Head of caudate nucleus (tissue), 42 donors: ENCODE measurements at places on chromosomes 4 and X.

DNA sequence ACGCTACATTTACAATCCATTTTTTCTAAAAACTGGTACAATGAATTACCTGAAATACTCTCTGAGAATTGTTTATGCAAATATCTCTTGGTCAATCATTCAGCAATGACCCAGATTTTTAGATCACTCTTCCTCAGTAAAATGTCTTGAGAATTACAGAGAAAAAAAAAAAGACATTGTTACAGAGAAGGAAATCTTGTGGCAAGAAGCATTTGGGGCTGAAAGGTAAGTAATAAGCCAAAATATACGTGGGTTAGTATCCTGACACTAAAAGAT is 19.6 kb upstream of the TET2 start:
- DNase-seq: no peak

DNA sequence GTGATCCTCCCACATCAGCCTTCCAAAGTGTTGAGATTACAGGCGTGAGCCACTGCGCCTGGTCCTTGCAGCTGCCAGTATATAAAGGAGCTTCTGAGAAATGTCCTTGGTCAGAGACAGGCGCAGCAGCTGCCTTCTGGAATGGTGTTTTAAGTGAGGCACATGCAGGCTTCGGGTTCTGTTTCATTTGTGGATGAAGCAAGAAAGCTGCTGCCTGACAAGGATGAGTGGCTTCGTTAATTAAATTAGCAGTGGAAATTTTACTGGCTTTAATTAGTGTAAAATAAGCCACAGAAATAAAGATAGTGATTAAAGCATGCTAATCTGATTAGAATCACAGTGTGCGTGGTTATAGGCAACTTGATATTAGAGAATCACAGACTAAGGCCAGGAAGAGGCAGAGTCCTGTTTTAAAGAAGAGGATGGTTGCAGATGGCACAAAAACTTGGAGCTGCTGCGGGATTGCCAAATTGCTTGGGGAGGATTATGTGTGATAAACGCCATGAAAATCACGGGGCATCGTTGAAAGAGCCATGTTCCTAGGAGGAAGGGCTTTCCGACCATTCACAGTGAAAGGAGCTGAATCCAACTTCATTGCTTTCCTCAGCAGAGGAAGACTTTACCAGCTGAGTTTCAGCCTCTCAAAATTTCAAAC is 348.4 kb upstream of the FAT1 start:
- no peak for DNase-seq

- no peak for DNase-seq
Observed at GRCh38 chrX:32010948-32011347, 939.1 kb upstream of the FTHL17 start.

- DNase-seq: no peak
Observed at GRCh38 chr4:170662250-170662649, 572.5 kb upstream of the AADAT start.

DNA sequence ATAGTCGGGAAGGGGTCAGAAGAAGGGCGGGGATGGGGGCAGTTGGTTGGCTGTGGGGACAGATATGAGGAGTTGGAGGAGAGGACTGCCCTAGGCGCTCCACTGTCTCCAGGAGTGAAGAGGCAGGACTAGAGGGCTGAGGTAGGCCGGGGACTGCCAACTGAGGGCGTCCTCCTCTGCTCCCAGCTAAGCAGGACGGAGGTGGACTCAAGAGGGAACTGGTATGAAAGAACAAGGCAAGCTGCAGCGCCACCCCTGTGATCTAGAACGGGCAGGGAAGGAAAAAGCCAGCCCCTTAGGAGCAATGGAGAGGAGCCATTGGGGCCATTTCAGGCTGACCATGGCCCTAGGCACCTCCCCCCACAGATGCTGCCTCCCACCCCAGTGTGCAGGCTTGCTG is 14.0 kb downstream of the BEND2 start:
- no peak for DNase-seq

GRCh38 chrX:8084006-8084405 is 87.1 kb downstream of the VCX2 start:
- no peak for DNase-seq

- no peak for DNase-seq
Observed at GRCh38 chrX:114930227-114930626, 87.2 kb downstream of the IL13RA2 start.

DNA sequence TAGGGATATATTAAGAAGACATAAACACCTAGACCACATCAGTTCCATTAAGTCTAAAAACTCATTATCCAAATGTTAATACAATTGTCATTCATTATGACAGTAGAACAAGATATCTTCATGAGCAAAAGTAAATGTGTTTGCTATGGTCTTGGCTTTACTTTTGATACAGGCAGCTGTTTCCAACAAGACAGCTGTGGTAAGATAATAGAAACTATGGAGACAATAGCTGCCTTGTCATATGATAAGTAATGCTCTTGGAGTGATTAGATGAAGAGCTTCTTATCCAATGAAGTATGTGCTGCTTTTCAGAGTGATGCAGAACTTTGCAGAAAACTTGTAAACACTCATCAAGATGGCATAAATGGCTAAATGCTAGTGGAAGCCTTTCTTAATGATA is 1066.0 kb downstream of the FSTL5 start:
- no peak for DNase-seq

- DNase-seq: no peak
Observed at GRCh38 chr4:153589703-153590595, 94.1 kb upstream of the TLR2 start.

- DNase-seq: no peak
Observed at GRCh38 chrX:8010105-8010504, 82.9 kb upstream of the PNPLA4 start.

DNA sequence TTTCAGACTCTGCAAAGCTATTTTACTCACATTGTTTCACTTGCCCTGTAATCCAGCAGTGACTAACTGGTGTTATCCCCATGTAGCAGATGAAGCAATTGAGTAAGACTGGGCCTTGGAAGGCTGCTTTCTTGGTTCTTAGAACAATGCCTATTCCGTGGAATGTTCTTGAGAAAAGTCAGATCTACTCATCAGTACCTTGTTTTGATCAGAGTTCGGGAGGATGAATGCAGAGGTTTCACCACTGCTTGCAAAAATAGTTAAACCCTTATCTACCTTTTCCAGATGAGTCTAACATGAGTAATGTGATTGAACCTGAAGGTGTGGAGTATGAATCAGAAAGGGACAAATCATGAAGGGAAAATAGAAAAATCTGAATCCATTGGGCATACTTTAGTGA is 1.8 kb downstream of the MAOB start:
- no peak for DNase-seq

DNA sequence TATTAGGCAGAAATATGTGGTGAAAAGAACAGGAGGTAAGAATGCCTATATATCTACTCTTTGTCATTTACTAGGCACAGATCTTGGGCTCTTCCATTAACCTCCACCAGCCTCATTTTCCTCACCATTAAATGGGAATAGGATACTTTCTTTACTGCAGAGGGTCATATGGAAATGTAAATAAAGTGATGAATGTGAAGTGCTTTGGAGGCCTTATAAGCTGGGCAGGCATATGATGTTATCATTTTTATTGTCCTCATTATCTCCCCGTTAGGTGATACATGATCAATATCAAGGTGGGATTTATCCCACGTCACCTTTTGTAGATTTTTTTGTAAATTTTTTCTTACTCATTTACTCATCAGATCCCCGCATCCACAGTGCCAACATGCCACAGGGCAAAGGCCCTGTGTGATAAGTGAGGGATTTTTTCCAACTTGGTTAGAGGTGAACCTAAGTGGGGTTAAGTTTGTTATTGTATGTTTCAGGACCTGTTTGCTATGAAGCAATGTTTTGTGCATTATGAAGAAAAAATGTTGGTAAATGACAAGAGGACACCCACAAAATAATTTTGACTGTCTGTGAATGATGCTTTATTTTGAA is 107.8 kb downstream of the SLC4A4 start:
- no peak for DNase-seq

GRCh38 chr4:132026816-132027215 is 1122.3 kb upstream of the PCDH10 start:
- no peak for DNase-seq

- peak; percentile 35 for DNase-seq
Observed at GRCh38 chr4:38489924-38490639, 173.9 kb upstream of the KLF3 start.

DNA sequence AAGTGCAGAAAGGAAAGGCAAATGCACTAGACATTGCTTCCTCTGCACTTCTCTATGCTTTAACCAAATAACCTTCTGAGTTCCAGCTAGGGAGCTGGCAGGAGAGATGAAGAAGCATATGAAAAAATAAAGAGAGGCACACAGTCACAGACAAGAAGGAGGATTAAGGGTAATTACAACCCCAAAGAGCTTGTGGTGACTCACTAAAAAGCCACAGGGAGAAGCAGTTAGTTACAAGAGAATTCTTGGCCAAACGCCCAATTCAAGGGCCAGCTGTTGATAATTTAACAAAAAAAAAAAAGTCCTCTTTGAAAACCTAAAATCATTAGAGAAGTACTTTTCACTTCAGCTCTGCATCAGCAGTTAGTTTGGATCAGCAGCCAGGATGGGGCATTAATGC is 478.0 kb downstream of the KCNIP4 start:
- no peak for DNase-seq

- DNase-seq: no peak
Observed at GRCh38 chr4:25938787-25939186, 24.8 kb downstream of the SMIM20 start.

GRCh38 chrX:110563282-110563681 is 204.6 kb downstream of the RTL9 start:
- no peak for DNase-seq

DNA sequence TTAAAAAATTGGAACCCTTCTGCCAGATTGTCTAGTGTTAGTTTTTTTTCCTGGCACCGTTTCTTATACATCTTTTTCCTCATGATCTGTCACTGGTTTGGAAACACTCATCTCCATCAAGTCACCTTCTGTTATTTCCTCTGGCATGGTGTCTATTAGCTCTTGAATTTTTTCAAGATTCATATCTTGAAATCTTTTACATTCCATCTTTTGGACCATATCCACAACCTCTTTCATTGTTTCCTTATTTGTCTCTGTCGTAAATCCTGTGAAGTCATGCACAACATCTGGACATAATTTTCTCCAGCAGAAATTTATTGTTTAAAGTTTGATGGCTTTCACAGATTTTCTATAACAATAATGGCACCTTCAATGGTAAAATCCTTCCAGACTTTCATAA is 10.2 kb upstream of the TMEM185A start:
- DNase-seq: no peak

GRCh38 chr4:26878794-26879391 is 18.3 kb downstream of the STIM2 start:
- no peak for DNase-seq

DNA sequence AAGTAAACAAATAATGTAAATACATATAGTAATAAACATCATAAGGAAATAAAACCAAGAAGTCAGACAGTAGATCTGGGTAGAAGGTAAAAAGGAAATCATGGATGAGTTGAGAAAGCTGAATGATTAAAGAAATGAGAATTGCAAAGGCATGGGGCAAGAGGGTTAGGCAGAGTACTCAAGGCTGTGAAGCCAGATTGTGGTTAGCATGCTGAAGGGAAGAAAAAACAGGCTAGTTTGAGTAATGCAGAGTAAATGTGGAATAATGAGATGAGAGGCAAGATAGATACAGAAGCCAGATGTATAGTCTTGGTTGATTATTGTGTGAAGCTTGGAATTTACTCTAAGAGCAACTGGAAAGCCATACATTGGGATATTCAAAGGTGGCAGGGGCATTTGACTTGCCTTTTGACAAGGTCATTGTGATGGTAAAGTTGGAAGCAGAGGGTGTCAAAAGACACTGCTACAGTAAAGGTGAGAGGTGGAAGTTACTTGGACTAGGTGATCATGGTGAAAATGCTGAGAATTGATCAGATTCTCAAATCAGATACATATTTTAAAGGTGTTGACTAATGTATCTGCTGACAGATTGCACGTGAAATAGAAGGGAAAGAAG is 307.0 kb downstream of the FSTL5 start:
- no peak for DNase-seq

DNA sequence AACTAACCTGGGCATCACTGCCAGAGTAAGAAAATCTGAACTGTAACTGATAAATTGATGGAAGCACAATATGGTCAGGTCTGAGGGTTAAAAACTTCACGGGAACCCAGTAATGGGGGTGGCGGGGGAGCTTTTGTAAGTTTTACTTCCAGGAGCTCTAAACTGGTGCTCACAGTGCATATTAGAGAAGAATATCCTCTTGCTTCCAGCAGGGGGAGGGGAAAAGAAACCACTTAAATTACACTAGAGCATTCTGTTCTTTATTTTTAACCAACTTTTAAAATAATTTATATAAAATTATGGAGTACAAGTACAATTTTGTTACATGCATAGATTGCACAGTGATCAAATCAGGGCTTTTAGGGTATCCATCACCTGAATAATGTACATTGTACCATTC is 33.7 kb downstream of the WDR17 start:
- DNase-seq: no peak

DNA sequence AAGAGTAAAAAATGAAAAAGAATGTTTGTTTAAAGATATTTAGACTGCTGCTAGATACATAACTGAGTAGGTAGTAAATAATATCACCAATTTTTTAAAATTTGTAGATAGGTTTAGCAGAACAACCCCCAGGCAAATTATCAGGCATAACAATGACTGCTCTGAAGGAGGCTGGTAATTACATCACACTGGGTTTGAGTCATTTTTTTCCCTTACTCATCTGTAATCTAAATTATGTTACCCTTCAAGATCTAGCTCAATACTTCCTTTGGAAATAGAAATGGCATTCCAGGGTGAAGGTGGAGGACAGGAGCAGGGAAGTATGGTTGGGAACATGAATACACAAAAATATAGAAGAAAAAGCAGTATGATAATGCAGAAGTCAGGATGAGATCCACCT is 431.6 kb upstream of the MAOA start:
- DNase-seq: no peak

DNA sequence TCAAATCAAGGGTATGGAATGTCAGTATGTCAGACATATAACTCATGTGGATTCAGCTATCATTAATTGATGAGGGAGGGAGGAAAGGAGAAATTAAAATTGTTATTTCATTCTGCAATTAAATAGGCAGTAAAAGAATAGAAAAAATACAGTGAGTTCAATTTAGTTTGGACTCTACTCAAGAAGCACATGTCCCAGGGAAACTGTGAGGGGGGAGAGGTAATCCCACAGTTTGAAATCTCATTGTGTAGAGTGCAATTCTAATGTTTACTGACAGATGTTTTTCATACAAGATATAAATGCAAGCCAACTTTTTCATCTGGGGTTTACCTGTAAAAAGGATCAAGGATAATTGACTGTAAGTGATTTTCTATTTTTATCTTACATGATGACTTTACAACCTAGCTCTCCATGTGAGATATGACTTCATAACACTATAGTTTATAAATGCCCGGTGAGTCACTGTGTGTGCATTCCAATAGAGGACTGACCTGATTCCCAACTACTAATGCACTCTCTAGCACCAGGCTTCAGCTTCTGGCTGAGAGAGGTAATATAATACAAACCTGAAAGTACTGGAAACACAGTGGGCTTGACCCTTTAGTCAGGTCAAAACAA is 35.2 kb upstream of the SCD5 start:
- DNase-seq: no peak

- no peak for DNase-seq
Observed at GRCh38 chr4:182425302-182425701, 182.1 kb downstream of the TENM3 start.
